ENCODE measurements at places on chromosomes 3 and 15. TPM values are rescaled to one million over a fixed set of nuclear protein-coding genes. Genes with fewer than 3 reads are reported as not detected.

SLC2A2 gene
- not detected for total RNA-seq

SAMD7 gene
- not detected for total RNA-seq

FGF12 gene
- total RNA-seq = not detected

CPA3 gene
- not detected for total RNA-seq

LRRN1 gene
- not detected for total RNA-seq

GPR27 gene
- total RNA-seq = 1.3 TPM

C3orf85 gene
- total RNA-seq = not detected

TUBGCP4 gene
- 37.3 TPM for total RNA-seq

DNA sequence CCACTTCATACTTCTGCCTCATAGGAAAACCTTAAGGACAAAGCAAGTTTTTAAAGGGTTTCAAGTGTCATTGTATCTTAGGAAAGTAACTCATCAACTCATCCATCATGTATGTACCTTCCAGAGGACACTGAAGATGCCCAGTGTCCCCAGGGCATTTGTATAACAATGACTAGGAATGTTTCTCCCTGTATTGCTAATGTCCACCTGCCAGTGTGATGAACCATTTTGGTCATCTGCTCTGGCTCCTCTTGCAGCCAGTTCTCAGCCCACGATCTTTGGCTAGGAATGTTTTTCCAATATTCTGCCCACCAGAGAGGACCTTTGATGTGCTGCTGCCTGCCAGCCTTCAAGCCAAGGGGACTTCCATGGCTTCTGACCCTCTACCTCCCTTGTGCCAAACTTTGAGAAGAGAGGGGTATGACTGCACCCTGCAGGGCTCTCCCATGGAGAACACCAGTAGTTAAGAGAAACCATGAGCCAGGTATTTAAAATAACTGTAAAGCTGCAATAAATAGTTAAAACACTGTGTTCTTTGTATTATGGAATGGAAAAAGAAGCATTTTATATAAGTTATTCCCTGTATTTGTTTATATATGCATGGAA lies 11.4 kb downstream of the LMOD3 start:
- DNase-seq = no peak

- DNase-seq = no peak
Observed at GRCh38 chr3:196506687-196507086, 3.1 kb upstream of the RNF168 start.

DNA sequence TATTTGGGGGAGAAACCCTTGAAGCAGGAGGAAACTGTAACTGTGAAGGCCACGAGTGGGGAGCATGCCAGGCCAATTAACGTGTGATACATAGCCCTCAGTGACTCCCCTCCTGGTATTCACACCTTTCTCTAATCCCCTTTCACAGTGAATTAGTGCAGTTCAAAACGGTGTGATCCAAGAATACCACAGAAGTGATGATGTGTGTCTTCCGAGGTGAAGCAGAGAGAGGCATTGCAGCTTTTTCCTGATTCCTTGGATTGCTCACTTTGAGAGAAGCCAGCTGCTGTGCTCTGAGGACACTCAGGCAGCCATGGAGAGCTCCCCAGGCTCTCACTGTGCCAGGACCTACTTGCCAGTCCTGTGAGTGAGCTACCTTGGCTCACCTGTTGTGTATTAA lies 17.3 kb downstream of the NIPA2 start:
- DNase-seq = no peak

GRCh38 chr3:150968341-150969035 lies 4.0 kb downstream of the CLRN1 start:
- no peak for DNase-seq

DNA sequence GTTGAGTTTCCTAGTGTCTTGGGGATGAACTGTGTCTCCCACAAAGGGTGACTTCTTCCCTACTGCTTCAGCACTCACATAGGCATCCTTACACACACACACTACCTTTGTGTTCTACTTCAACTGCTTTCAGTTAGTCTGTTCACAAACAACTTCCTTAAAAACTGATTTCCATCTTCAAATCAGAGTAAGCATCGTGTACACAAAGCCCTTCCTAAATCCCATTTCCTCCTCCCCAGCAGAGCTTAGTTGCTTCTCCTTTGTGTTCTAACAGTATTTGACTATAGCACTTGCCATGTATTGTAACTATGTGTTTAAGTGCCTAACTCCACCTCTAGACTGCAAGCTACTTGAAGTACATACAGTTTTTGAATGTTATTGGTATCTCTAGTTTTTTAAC lies 71.7 kb downstream of the TNIK start:
- DNase-seq = no peak

GRCh38 chr15:36709653-36710052 lies 130.2 kb downstream of the CDIN1 start:
- no peak for DNase-seq

- DNase-seq = no peak
Observed at GRCh38 chr3:185687271-185687878, 101.3 kb downstream of the SENP2 start.

GRCh38 chr15:58444056-58444455 lies 12.3 kb downstream of the LIPC start:
- no peak for DNase-seq

GRCh38 chr3:189330066-189330465 lies 158.3 kb downstream of the TPRG1 start:
- DNase-seq = no peak

DNA sequence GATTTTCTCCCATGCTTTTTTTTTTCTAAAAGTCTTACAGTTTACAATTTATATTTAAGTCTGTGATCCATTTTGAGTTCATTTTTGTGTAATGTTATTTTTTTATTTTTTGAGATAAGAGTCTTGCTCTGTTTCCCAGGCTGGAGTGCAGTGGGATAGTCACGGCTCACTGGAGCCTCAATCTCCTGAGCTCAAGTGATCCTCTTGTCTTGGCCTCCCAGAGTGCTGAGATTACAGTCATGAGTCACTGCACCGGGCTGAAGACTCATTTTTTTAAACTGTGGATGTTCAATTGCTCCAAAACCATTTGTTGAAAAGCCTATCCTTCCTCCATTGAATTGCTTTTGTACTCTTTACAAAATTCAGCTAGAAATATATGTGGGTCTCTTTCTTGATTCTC lies 19.5 kb downstream of the LNP1 start:
- no peak for DNase-seq

DNA sequence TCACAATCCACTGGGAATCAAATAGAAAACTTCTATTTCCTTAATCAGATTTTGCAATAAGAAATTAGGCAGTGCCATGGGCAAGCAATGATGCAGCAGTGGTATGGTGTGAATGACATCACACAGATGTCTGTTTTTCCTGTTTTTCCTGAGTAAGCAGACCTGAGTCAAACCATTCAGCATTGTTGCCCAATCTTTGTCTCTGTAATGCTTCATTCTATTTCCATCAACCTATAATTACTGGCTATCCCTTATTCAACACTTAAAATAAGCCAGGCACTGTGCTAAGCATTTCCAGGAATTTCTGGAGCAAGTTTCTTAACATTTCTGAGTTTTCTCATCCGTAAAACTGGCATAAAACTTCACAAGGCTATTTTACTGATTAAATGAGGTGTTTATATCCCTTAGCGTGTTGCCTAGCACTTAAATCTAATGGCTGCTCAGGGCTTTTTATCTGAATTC lies 11.3 kb upstream of the OXSR1 start:
- DNase-seq = no peak

- no peak for DNase-seq
Observed at GRCh38 chr3:142353571-142353970, 94.3 kb downstream of the XRN1 start.

DNA sequence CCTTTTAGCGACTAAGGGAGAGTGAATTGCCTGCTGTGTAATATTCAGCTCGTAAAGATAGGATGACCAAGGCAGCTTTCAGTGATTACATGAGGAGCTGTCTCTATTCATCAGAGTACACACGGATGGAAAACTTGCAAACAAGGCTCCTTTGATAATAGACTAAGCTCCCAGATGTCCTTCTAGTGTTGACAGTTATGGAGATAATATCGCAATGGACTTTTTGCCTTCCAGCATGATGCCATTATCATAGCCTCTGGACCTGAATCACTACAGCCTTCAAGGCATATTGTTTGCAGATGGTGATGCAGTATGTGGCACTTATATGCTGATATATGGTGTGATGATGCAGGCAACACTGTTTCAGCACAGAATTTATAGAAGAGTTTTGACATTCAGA lies 93.9 kb downstream of the ECT2 start:
- no peak for DNase-seq
